Activated T-helper 9 cell treated with anti-CD3 and anti-CD28 coated beads, Interleukin-2, amount 50 U/mL, for 16 hours (primary cell): ENCODE measurements at places on chromosomes 11 and 22.

DNA sequence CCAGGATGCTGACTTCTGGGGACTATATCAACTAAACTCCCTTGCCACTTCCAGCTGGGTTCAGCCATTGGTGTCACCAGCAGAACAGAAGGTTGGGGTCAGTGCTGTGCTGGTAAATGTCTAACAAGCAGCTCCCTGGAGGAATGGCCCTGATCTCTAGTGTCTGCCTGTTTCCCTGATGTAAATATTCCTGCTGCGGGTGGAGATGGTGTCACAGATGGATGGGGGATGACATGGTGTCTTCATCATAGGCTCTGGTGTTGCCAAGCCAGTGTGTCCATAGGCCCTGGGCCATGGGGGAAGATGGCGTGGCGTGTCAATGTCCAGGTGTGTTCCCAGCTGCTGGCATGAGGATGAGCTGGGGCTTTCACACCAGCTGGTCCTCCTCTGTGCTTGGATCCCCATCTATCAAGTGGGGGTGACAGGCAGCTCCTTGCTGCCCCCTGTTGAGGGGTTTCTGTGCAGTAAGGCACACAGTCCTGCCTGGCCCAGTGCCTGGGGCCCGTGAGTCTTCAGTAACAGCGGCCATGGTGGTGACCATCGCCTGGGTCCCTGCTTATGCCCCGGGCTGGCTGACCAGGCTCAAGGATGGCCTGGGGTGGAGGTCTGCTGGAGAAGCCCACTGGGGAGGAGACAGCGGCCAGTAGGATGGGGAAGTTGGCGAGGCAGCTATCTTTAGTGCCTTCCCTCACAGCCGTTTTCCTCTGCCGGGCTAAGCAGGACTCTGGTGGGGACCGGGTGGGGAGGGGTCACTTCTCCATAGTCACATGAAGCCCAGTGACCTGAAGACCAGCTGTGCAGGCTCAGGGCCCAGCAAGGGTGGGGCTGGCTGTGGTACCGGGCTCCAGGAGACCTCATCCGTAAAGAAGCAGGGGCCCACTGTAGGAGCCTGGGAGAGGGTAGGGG, 12.7 kb downstream of the RPL3 start:
- no peak for DNase-seq

GRCh38 chr22:26550498-26551033, 38.3 kb upstream of the TFIP11 start:
- DNase-seq = no peak

DNA sequence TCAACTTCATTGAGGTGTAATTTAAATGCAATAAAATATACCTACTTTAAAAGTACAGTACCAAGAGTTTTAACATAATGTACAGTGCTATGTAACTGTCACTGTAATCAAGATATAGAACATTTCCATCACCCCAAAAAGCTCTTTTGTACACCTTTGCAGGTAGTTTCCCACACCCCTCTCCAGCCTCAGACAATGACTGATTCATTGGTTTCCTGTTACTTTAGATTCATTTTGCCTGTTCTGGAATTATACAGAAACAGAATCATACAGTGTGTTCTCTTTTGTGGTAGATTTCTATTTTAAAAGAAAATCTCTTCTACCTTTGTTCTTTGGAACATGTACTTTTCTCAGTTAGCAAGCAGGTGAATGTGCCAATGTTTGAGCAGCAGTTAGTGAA, 38.2 kb downstream of the SHISA8 start:
- no peak for DNase-seq

- no peak for DNase-seq
Measured at GRCh38 chr11:33266393-33267215, 9.4 kb downstream of the HIPK3 start.

DNA sequence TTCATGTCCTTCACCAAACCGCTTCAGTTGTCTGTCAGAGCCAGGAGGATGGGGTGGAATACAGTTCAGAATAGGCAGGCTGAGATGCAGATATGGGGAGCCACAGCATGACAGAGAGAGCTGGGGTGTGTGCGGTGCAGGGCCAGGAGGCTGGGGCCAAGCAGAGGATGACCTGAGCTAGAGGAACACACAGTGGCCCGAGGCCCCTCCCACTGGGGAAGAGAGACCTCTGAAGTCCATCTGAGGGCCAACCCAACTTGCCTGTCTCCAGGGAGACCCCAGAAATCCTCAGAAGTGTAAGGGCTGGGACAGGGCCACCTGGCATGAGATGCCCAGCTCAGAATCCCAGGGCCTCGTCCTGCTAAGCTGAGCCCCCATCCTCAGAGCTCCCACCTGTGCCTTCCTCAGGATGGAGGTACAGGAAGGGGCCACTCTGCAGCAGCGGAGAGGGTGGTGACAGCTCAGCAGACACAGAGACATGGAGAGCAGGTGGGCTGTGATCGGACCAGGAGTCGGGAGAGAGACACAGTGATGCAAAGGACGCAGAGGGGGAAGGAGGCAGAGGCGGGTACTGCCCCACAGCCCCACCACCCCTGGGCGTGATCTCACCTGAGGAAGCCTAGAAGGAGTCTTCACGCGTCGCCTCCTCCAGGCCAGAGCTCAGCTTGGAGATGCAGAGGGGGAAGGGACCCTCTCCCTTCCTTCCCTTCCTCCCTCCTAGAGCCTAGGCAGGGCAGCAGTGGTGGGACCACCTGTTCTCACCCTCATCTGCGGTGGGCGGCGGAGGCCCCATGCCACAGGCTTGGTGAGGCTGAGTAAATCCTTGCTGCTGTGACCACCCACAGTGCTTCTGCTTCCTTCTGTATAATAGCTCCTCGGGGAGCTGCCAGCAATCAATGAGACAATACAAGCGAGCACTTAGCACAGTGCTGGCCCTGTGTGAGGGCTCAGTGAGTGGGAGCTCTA, 9.1 kb upstream of the TUB start:
- no peak for DNase-seq

DNA sequence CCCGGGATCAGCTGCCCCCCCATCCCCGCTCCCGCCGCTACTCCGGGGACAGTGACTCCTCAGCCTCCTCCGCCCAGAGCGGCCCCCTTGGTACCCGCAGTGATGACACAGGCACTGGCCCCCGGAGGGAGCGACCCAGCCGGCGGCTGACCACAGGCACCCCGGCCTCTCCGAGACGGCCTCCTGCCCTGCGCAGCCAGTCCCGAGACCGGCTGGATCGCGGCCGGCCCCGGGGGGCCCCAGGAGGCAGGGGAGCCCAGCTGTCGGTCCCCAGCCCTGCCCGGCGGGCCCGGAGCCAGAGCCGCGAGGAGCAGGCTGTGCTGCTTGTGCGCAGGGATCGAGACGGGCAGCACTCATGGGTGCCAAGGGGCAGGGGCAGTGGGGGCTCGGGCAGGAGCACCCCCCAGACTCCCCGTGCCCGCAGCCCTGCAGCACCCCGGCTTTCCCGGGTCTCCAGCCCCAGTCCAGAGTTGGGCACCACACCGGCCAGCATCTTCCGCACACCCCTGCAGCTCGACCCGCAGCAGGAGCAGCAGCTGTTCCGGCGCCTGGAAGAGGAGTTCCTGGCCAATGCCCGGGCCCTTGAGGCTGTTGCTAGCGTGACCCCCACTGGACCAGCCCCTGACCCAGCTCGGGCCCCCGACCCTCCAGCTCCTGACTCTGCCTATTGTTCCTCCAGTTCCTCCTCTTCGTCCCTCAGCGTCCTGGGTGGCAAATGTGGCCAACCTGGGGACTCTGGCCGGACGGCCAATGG, 3.9 kb downstream of the RASL10A start:
- no peak for DNase-seq

DNA sequence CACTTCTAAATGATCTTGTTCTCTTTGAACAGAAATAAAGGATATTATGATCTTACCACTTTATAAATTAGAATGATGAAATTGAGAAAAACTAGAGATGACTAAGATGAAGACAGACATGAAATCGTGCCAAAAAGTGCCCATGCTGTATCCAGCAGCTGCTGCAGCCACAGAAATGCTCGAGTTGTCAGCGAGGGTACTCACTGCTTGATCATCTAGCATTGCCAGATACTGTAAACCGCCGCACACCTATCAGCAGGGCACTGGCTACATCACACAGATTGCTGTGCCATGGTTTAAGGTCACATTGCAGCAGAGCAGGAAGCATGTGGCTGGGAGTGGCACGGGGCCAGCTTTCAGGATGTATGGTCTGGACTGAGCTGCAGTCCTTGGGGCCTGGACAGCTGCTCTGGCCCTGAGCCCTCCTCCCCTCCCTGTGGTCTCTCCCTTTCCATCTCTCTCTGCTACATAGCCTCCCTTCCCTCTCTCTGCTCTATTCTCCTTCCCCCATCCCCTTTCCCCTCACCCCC, 51.0 kb upstream of the SEPTIN5 start:
- DNase-seq = no peak

DNA sequence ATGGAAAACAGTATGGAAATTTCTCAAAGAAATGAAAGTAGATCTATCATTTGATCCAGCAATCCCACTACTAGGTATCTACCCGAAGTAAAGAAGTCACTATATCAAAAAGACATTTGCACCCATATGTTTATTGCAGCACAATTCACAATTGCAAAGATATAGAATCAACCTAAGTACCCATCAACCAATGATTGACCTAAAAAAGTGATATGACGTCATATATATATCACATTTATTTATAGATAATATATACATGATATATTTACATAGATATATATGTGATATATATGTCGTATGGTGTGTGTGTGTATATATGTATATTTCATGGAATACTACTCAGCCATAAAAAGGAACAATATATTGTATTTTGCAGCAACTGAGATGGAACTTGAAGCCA, 188.3 kb upstream of the ARHGAP42 start:
- no peak for DNase-seq

GRCh38 chr11:69892986-69893555, 73.9 kb upstream of the FGF3 start:
- no peak for DNase-seq

DNA sequence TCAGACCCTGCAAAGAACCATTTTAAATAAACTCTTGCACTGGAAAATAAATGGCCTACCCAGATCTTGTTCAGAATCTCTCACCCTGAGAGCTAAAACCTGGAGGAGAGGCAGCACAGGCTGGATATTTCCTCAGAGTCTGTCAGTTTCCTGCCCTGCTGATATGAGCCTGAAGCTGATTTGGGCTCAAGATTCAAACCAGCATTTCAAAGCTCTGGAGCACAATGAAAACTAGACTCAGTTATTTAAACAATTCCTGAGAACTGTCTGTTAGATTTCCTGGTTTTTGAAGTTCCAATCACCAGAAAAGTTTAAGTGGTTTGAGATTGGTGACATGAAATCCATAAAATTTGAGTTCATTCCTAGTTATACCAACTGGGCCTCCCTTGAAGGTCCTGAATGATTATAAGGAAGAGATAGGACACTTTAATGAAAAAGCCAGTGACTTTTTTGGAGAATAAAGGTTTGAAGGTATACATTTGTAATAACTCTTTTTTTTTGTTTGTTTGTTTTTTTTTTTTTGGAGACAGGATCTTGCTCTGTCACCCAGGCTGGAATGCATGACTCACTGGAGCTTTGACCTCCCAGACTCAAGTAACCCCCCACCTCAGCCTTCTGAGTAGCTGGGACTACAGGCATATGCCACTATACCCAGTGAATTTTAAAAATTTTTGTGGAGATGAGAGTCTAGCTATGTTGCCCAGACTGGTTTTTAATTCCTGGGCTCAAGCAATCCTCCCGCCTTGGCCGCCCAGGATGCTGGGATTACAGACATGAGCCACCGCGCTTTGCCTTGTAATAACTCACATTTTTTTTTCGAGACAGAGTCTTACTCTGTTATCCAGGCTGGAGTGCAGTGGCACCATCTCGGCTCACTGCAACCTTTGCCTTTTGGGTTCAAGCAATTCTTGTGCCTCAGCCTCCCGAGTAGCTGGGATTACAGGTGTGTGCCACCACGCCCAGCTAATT, 8.0 kb upstream of the ESAM start:
- DNase-seq = no peak

DNA sequence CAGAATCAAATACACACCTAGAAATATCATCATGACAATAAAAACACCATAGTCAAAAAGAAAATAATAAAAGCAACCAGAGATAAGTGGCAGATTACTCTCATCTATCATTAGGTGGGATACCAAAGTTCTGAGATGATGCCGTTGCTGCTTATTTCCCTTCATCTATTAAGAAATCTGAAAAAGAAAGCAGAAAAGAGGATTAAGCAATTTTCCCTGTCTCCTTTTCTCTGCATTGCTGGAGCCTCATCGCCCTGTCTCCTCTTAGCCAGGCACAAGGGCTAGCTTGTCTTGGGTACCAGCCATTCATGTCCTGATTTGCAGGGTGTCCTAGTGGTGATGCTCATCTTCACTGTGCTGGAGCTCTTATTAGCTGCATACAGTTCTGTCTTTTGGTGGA, 3.9 kb upstream of the MS4A14 start:
- no peak for DNase-seq
